Right lobe of liver (tissue), 6 donors: ENCODE measurements at places on chromosomes 2 and 18. TPM values are rescaled to one million over a fixed set of nuclear protein-coding genes. Genes with fewer than 3 reads are reported as not detected.
A peak's percentile ranks its signal among the peaks of the same experiment; 100 is the strongest.

GRCh38 chr2:8157621-8158430, 524.0 kb upstream of the ID2 start:
- H3K36me3 ChIP-seq, result no peaks in the 10 kb centered on the region
- H3K4me3 ChIP-seq, result no peak overlapping the region
- no peaks in the 10 kb centered on the region for H3K27me3 ChIP-seq
- no peak for DNase-seq
- H3K27ac ChIP-seq, result no peak overlapping the region

GRCh38 chr2:203021991-203022390, 7.3 kb downstream of the NBEAL1 start:
- no peak for DNase-seq
- H3K27ac ChIP-seq, result no peak overlapping the region
- H3K4me3 ChIP-seq, result no peak overlapping the region
- H3K27me3 ChIP-seq, result no peaks in the 10 kb centered on the region

- H3K4me1 ChIP-seq, result no peaks in the 10 kb centered on the region
- no peaks in the 10 kb centered on the region for H3K36me3 ChIP-seq
- no peaks in the 10 kb centered on the region for H3K27me3 ChIP-seq
- DNase-seq, result no peak
- no peak overlapping the region for H3K4me3 ChIP-seq
- no peak overlapping the region for H3K27ac ChIP-seq
Measured at GRCh38 chr2:239768031-239768790, 256.9 kb downstream of the NDUFA10 start.

DNA sequence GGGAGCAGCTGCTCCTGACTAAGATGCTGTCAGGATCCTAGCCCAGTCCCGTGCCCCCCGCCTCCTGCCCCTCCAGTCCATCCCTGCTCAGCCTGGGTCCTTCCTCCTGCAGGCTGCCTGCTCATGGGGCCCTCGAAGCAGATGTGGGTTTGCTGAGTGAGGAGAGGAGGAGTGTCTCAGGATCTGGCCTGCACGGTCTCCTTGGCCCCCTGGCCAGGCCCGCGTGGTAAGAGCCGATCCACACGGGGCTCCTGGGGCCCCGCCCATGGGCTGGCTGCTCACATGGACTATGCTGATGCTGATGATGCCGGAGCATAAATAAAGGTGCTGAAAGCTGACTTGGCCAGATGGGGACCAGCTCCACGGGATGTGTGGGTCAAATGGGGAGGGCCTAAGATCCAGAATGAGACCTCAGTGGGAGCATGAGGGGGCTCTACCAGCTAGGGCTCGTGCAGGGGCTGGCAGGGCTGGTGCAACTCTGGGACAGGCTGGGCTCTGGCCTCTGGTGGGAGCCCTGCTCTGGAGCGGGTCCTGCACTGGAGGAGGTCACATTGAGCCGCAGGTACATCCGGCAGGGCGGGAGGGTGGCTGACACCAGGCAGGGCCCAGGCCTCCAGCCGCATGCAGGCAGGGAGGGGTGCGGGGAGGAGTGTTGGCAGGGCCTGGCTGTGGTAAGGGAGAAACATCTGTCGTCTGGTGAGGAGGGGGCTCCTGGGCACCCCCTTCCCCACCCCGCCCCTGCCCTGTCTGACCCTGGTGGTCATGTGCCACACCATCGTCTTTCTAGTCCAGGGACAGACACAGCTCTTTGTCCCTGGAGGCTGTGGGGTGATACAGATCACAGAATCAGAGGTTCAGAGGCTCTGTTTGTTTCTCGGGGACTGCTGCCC, 275.3 kb upstream of the HDAC4 start:
- no peaks in the 10 kb centered on the region for H3K4me1 ChIP-seq
- no peak overlapping the region for H3K27ac ChIP-seq
- H3K4me3 ChIP-seq, result no peak overlapping the region
- H3K36me3 ChIP-seq, result no peaks in the 10 kb centered on the region
- no peaks in the 10 kb centered on the region for H3K27me3 ChIP-seq
- peak; percentile 42 for DNase-seq

DNA sequence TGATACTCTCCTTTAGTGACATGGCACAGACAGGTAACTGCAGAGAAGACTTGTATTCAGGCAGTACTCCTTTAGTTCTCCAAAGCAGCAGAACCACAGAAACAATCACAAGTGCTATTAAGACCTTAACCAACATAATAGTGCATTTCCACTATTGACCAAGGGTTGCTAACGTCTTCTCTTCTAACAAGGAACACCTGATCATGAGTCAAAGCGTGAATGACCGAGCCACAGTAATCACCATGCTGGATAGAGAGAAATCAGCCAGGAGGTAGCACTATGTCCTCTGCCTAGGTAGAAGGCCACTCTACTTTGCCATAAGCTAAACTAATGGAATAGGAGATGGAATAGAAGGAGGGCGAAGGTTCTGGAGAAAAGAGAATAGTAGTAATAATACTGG, 161.0 kb downstream of the ANKRD44 start:
- H3K27me3 ChIP-seq, result no peaks in the 10 kb centered on the region
- no peaks in the 10 kb centered on the region for H3K4me1 ChIP-seq
- no peak overlapping the region for H3K27ac ChIP-seq
- no peak overlapping the region for H3K4me3 ChIP-seq

The UGT1A5 gene
- total RNA-seq, result 1.3 TPM

DNA sequence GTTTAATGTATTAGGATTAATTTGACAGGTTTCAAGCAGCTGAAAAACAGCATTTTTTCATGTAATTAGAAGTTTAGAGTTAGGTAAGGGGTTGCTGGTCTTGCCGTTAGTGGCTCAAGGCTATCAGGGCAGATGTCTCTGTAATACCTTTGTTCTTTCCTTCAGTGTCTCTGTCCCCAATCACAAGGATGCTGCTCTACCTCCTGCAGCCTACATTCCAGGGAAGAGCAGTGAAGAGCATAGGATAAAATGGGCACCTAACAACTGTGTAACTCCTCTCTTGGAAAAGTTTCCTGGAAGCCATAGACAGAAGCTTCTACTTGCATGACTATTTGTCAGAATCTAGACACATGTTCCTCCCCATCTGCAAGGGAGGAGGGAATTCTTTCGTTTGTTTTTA, 9.4 kb upstream of the SERPINB7 start:
- H3K4me1 ChIP-seq, result no peaks in the 10 kb centered on the region
- DNase-seq, result no peak
- H3K4me3 ChIP-seq, result no peak overlapping the region
- H3K36me3 ChIP-seq, result no peaks in the 10 kb centered on the region

The FSHR gene
- total RNA-seq, result not detected

DNA sequence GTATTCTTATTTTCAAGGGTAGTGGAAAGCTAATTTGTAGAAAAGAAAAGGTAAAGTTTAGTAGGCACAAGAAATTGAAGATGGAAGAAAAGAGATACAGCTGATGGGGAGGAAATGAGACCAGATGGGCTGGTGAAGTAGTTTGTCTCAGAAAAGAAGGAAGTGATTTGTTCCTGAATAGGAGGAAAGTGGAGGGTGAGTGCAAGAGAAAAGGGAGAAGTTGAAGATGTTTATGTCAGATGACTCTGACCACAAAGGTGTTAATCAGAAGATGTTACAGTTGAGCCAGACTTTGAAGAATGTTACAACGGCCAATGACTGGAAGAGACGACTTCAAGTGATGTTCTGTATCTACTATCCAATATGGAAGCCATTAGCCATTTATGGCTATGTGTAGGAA, 21.2 kb downstream of the ZSCAN30 start:
- no peaks in the 10 kb centered on the region for H3K36me3 ChIP-seq
- H3K4me1 ChIP-seq, result no peaks in the 10 kb centered on the region
- DNase-seq, result no peak

DNA sequence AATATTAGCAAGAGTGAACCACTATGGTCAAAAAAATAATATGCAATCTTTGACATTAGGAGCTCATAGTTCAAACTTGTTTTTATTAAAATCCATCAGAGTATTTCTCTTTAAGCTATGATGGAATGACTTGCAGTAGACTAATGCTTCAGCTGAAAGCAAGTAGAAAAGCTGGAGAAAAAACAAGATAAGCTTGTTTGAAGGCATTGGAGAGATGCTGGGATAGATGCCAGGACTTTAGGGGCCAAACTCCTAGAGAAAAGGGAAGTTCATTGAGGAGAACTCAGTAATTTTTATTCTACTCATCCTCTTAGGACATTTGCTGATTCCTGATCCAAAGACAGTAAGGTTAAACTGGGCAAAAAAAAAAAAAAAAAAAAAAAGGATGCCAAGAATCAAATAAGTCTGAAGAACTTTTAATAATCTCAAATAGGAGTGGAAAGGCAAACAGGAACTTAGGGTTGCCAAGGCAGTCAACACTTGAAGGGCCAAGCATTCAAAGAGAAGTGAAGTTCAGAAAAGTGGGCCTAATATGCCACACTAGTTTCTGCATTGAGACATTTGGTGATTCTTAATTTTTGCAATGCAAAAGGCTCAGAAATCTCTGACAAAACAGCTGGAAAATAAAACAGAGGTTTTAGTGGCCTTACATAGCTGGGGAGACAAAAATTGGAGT, 19.7 kb upstream of the AFF3 start:
- no peak overlapping the region for H3K4me3 ChIP-seq
- H3K27ac ChIP-seq, result no peak overlapping the region
- H3K36me3 ChIP-seq, result no peaks in the 10 kb centered on the region

- H3K27me3 ChIP-seq, result no peaks in the 10 kb centered on the region
- H3K4me1 ChIP-seq, result no peaks in the 10 kb centered on the region
- H3K27ac ChIP-seq, result no peak overlapping the region
Measured at GRCh38 chr18:26757263-26758019, 108.1 kb downstream of the AQP4 start.

The FLACC1 gene
- 0.74 TPM for total RNA-seq

DNA sequence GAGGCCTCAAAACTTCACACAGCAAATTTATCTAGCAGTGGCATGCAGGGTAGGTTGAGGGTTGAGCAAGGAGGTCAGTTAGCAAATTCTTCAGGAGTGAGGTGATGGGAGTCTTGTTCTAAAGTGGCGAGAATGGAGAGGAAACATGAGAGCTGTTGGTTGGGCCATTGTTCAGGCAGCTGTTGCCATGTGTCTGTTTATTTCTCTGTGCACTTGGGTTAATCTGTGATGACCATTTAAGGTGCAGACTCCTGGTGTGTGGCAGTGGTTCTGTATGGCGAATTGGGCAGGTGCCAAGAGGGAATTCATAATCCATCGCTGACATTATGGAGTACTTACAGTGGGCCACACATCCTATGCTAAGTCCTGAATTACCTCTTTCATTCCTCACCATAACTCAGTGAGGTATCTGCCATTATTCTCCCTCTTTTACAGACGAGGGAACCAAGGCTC, 30.4 kb downstream of the TMEM178A start:
- no peak overlapping the region for H3K27ac ChIP-seq
- H3K36me3 ChIP-seq, result no peaks in the 10 kb centered on the region
- no peak for DNase-seq
- H3K4me3 ChIP-seq, result no peak overlapping the region

The KLHL30 gene
- 0.19 TPM for total RNA-seq

DNA sequence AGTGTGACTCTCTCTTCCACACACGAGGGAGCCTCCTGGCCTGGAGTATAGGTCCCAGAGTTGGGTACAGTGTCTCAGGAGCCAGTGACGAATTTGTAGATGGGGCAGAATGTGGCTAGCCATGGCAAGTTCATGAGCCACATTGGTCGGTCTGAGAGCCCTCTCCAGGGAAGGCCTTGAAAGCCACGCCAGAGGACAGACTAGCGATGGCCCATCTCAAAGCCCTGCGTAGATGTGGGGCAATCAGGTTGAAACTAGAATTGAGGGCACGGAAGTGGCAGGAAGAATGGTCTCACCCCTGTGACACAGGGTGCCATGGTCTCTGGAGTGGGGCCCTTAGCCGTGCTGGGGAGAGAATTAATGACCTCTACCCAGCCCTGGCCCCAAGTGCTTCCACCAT, 106.2 kb downstream of the TSHZ1 start:
- no peak overlapping the region for H3K4me3 ChIP-seq
- no peak for DNase-seq
- H3K27ac ChIP-seq, result no peak overlapping the region

GRCh38 chr18:57294547-57294946, 57.8 kb upstream of the ST8SIA3 start:
- DNase-seq, result no peak
- H3K36me3 ChIP-seq, result no peaks in the 10 kb centered on the region
- no peaks in the 10 kb centered on the region for H3K4me1 ChIP-seq
- H3K4me3 ChIP-seq, result no peak overlapping the region

GRCh38 chr2:7377916-7378569, 460.8 kb downstream of the RNF144A start:
- H3K27ac ChIP-seq, result no peak overlapping the region
- no peaks in the 10 kb centered on the region for H3K4me1 ChIP-seq
- no peak for DNase-seq
- H3K4me3 ChIP-seq, result no peak overlapping the region
- H3K36me3 ChIP-seq, result no peaks in the 10 kb centered on the region
- no peaks in the 10 kb centered on the region for H3K27me3 ChIP-seq

- DNase-seq, result no peak
- no peak overlapping the region for H3K4me3 ChIP-seq
- no peaks in the 10 kb centered on the region for H3K36me3 ChIP-seq
- H3K4me1 ChIP-seq, result no peaks in the 10 kb centered on the region
Measured at GRCh38 chr2:55966401-55967118, 43.0 kb upstream of the EFEMP1 start.

DNA sequence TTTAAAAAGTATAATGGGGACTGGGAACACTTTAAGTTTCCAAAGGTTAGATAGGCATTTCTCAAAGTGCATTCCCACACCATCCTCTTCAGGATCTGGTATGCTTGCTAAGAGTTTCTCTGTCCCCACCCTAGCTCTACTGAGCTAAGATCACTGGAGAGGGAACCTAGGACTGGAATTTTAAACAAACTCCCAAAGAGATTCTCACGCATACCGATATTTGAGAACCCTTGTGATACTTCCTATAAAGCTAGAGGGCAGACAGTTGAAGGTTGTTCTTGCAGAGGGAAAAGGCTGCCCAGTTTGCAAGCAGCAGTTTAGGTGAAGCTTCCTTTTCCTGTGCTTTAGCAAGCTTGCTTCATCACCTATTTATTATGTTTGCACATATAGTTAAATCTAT, 3.6 kb downstream of the CNRIP1 start:
- peaks cover 18% of the 10 kb centered on the region for H3K27me3 ChIP-seq
- no peaks in the 10 kb centered on the region for H3K4me1 ChIP-seq
- DNase-seq, result no peak
- H3K27ac ChIP-seq, result no peak overlapping the region
- no peak overlapping the region for H3K4me3 ChIP-seq

The TFPI gene
- 182 TPM for total RNA-seq

GRCh38 chr18:9916077-9916639, 2.3 kb downstream of the VAPA start:
- no peak for DNase-seq
- H3K4me1 ChIP-seq, result peaks cover 7% of the 10 kb centered on the region
- H3K27ac ChIP-seq, result peak overlapping the region; percentile 97
- H3K4me3 ChIP-seq, result peak overlapping the region; percentile 86

The MDH1B gene
- 0.24 TPM for total RNA-seq

The STK39 gene
- 0.29 TPM for total RNA-seq

DNA sequence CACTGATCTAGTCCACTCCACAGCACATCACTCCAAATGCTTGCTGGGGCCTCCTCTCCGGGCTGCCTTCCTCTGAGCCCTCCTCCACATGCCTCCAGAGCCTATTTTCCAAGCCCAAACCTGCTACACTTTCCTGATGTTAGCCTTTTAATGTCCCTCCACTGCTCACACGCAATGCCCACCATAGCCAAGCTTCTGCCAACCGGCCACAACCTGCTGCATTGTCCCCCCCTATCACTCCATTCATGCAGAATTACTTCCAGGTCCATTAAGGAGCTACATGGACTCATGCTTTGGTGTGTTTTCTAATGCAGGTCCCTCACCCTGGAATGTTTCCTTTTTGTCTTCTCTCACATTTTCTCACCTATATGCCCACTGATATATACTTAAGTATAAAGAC, 129.3 kb downstream of the MARCHF4 start:
- H3K36me3 ChIP-seq, result no peaks in the 10 kb centered on the region
- H3K4me1 ChIP-seq, result no peaks in the 10 kb centered on the region
- H3K27ac ChIP-seq, result no peak overlapping the region
- H3K27me3 ChIP-seq, result no peaks in the 10 kb centered on the region
- DNase-seq, result no peak
- H3K4me3 ChIP-seq, result no peak overlapping the region

The CXCR1 gene
- 1.0 TPM for total RNA-seq
